Breast epithelium (tissue), 4 donors: ENCODE measurements at places on chromosomes 3 and 15. TPM values are rescaled to one million over a fixed set of nuclear protein-coding genes. Genes with fewer than 3 reads are reported as not detected.

IL1RAP gene
- total RNA-seq = 15.4 TPM

KBTBD13 gene
- total RNA-seq = not detected

SCG3 gene
- total RNA-seq = not detected

NSMCE3 gene
- 8.2 TPM for total RNA-seq

TMEM108 gene
- total RNA-seq = 0.44 TPM

SAMD7 gene
- total RNA-seq = not detected

TTLL13 gene
- total RNA-seq = not detected

GOLGA6L9 gene
- total RNA-seq = 7.5 TPM

CPLX3 gene
- 0.66 TPM for total RNA-seq

CHRFAM7A gene
- total RNA-seq = 0.73 TPM

GRCh38 chr15:34732430-34732829 lies 22.4 kb downstream of the GJD2 start:
- no peak for DNase-seq

GRCh38 chr3:55659701-55660100 lies 172.6 kb upstream of the WNT5A start:
- no peak for DNase-seq

GRCh38 chr3:51156147-51156546 lies 228.9 kb upstream of the MANF start:
- DNase-seq = no peak

DNA sequence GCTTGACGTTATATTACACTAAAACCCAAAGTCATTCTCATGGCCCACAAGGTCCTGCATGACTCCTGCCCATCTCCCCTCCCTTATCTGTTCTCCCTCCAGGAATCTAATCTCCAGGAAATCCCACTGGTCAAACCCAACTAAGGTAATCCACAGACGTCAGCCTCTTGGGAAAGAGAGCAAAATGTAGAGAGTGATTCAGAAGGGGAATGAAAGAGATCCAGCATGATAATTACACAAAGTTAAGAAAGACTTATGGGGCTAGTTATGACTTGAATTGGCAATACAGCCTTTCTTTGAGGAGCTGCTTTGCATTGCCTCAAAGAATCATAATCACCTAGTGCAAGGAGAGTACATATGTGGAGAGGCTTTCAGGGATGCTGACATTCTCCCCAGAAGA lies 137.8 kb upstream of the MYRIP start:
- no peak for DNase-seq

DNA sequence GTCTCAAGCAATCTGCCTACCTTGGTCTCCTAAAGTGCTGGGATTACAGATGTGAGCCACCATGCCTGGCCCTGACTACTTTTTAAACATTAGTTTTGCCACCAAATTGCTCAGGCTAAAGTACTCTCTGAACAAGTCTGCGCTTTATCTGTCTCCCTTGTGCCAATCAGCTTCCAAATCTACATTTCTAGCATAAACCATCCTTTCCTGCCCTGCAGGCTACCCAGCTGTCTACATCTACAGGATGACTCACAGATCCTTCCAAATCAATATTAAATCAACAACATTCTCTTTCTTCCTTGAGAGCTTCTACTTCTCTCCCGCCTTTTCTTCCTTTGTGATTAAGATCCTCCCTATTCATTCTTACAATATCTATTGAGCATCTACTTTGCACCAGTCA lies 16.0 kb upstream of the ATOSA start:
- DNase-seq = no peak

DNA sequence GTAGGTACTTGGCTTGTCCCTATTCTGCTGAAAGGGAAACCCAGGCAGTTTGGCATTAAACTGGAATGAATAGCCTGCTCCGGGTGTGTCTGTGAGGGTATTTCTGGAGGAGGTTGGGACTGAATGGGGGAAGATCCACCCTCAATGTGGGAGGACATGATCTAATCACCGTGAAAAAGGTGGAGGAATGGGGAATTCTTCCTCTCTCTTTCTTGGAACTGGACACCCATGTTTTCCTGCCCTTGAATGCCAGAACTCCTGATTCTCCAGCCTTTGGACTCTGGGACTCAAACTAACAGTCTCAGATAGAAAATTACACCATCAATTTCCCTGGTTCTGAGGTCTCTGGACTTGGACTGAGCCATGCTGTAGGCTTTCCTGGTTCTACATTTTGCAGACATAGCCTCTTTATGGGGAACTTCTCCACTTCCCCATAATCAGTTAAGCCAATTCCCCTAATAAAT lies 391.7 kb downstream of the EDEM1 start:
- DNase-seq = no peak
